Omental fat pad (tissue), 4 donors: ENCODE measurements at places on chromosomes 16 and 17.

DNA sequence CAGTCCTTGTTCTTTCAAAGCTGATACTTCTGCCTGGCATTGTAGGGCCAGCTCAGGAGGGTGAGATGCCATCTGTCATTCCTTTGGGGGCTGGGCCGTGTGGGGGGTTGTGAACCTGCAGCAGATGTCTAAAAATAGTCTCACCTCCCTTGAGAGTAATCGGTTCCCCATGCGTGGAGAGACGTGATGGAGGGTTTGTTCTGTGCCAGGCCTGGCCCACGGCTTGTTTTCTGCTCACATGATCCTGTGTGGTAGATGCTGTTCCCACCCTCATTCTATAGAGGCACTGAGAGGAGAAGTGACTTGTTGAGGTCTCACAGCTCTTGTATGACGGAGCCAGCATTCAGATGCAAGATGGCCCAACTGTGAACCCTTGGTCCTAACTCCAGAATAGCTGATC lies 4.6 kb downstream of the IRF8 start:
- no peak for DNase-seq

GRCh38 chr16:88815901-88816589 lies 4.3 kb upstream of the APRT start:
- no peak for DNase-seq

- no peak for DNase-seq
These were observed 3.4 kb downstream of the SLC16A5 start for GRCh38 chr17:75090871-75091854.

- DNase-seq: no peak
These were observed 4.7 kb upstream of the SLC13A2 start for GRCh38 chr17:28468781-28469180.

DNA sequence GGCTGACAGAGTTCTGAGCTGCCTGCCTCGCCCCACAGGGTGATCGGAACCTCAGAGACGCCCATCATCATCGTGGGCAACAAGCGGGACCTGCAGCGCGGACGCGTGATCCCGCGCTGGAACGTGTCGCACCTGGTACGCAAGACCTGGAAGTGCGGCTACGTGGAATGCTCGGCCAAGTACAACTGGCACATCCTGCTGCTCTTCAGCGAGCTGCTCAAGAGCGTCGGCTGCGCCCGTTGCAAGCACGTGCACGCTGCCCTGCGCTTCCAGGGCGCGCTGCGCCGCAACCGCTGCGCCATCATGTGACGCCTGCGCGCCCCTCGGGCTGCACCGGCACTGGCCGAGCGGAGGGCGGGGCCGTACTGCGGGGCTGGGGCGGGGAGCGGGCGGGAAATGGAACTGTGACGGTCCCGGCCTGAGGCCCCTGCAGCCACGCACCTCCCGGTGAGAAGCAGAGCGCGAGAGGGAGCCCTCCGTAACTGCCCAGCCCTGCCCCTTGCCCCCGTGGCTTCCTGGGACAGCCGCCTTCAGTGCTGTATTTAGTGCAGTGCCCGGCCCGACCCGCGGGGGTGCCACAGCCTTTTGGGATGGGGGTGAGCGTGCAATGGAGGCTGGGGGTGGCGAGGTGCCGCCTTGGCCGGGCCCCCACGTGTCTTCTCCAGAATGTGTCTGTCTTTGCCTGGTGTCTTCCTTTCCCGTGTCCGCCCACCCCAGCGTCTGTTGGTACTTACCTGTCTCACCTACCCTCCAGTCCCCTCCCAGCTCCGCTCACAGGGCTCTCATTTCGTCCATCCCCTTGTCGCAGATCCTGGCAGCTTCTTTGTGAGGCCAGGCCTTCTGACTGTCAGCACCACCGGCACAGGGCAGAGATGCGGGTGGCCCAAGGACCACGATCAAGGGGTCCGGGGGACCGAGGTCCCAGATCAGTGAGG lies 9.8 kb downstream of the RASL10B start:
- no peak for DNase-seq

- peak; percentile 81 for DNase-seq
These were observed 45.6 kb upstream of the HOXB9 start for GRCh38 chr17:48671697-48672171.

GRCh38 chr16:70635336-70636016 lies 10.9 kb upstream of the IL34 start:
- DNase-seq: no peak

GRCh38 chr17:43890240-43890639 lies 17.1 kb downstream of the MPP2 start:
- no peak for DNase-seq

DNA sequence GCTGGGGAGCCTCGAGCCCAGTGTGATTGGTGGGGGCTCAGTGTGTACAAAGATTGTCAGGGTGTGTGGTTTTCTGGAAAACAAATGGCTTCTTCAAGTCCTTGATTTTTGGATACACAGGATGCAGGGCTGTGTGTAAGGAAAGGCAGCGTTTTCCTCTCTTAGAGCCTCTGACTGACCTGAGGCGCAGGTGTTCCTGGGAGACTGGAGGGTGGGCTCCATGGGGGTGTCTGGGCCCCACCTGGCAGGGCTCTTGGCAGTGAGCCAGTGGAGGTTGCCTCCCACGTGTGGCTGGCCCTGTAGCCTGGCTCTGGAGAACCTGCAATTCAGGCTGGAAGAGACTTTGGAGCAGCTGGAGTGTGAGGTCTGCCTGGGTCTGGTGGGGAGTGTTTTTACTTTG lies 5.0 kb downstream of the FOXK2 start:
- DNase-seq: no peak

GRCh38 chr17:7886227-7887037 lies 2.2 kb upstream of the CHD3 start:
- DNase-seq: no peak

GRCh38 chr16:48197294-48197693 lies 41.5 kb upstream of the ABCC12 start:
- no peak for DNase-seq

DNA sequence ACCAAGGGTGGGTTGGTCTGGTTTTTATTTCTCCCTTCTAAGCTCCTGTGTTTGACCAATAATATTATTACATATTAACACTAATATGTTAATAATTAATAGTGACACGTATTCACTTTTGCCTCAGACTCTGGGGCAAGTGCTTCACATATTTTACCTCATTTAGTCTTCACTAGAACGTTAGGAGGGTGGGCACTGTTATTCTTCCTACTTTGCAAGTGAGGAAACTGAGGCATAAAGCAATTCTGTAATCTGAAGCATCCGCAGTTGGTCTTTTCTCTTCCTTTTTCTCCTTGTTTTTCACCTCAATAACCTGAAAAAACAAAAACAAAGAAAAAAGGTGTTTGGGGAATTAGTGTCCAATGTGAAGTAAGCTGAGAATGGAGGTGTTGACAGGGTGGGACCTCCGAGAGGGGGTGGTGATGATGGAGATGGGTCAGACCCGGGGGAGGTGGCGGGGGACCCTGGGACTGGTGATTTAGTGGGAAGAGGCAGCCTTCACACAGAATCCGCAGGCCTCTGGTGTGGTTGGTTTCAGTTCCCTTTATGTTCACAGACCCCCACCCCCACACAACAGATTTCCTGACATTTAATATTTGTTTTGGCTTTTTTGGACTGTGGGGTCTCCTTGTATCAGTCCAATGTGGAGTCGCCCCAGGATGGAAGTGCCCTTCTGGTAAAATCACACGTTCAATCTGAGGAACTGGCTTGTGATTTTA lies 3.7 kb downstream of the CDH1 start:
- DNase-seq: no peak

- DNase-seq: no peak
These were observed 75.2 kb downstream of the WWP2 start for GRCh38 chr16:69837380-69837779.

- DNase-seq: no peak
These were observed 5.7 kb upstream of the CHST4 start for GRCh38 chr16:71520550-71520949.

DNA sequence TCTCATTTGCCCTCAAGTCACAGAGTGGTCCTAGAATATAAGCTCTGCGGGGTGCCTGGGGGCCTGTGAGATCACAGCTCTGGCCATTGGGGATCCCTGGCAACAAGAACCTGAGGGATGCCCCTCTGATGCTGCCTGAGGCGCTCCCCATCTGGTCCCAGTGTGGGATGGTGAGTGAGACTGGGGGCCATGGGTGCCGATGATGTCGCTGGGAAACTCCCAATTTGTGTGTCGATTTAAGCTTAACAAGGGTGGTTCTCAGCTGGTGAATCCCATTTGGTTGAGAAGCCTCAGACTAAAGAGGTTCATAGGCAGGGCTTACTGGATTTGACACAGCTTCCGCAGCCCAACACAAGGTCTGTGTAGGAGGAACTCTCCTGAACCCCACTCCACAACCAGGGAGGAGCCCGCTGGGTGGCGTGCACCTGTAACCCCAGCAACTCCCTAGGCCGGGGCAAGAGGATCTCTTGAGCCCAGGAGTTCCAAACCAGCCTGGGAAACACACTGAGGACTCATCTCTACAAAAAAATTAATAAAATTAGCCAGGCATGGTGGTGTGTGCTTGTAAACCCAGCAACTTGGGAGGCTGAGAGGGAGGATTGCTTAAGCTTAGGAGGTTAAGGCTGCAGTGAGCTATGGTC lies 63.7 kb upstream of the SIAH1 start:
- no peak for DNase-seq

- no peak for DNase-seq
These were observed 35.2 kb upstream of the CBX4 start for GRCh38 chr17:79874329-79874981.

- DNase-seq: no peak
These were observed 3.0 kb upstream of the MTMR4 start for GRCh38 chr17:58517378-58517927.

GRCh38 chr16:2915196-2915929 lies 3.6 kb downstream of the FLYWCH1 start:
- no peak for DNase-seq

DNA sequence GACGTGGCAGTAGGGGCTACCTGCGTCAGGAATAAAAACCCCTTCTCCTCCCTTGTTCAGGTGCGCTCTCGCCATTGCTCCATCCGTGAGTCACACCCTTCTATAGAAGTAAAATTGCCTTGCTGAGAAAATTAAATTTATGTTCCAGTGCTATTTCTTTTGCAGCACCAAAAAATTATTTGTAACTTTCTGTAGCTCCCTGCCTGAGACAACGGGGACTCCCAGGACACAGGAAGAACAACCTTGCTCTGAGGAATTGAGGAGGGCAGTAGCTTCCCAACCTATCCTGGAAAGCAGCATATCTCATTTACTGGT lies 85.4 kb downstream of the EMP2 start:
- no peak for DNase-seq

DNA sequence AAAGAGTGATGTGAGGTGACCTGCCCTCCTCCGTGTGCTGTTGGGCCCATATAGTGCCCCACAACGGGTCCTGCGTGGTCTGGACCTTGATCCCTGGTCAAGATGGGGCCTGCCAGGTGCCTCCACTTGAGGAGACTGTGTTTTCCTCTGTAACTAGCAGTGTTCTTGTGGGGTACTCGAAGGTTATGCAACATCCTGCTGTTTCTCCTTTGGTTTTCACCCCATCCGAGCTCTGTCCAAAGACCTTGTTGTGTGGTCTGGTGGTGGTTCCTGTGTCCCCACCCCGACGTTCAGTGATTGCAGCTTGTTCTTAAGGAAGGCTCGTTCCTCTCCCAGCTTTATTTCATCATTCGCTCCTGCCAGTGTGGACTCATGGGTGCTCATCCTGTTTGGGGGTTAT lies 38.7 kb upstream of the ZNF750 start:
- no peak for DNase-seq

DNA sequence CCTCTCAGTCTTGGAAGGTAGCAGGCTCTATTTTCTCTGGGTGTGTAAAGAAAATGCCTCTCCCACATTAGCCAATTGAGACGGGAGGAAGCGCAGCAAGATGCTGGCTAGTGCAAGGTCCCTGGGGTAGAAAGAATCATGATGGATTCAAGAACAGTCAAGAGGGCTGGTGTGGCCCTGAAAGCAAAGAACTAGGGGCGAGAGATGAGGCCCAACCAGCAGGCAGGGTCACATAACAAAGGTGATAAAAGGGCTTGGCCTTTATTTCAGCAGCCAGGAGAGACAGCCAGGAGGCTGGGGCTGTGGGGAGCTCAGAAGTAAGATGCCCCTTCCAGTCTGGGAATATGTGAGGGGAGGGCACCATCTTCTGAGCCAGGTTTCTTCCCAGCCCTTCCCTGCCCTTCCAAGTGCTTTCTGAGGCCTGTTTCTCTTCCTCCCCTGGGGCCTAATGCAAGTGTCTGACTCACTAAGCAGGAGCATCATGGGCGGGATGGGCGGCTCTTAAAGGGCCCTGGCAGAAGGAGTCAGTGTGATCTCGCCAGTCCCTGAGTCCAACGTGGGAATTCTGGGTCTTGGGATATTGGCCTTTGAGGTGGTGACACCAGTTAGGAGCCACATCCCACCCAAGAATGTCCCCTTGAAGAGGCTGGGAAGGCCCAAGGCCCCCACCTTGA lies 3.9 kb upstream of the NLRC5 start:
- DNase-seq: peak; percentile 54

- DNase-seq: no peak
These were observed 134.8 kb downstream of the FOXL1 start for GRCh38 chr16:86713021-86713631.

DNA sequence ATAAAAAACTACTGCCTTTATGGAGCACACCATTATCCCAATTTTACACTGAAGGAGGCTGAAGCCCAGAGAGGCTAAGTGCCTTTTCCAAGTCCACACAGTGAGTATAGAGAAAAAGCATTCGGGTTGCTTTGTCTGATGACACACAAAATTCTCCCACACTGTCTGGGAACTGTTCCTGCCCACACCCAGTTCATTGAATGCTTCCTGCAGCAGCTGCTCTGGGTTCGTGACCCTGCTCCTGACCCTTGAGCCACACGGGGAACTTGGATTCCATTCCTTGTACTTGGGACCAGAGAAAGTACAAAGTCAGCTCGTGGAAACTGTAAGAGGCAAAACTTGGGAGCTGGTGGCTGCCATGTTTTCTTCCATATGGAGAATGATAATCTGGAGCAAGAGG lies 57.9 kb downstream of the AKAP1 start:
- no peak for DNase-seq

DNA sequence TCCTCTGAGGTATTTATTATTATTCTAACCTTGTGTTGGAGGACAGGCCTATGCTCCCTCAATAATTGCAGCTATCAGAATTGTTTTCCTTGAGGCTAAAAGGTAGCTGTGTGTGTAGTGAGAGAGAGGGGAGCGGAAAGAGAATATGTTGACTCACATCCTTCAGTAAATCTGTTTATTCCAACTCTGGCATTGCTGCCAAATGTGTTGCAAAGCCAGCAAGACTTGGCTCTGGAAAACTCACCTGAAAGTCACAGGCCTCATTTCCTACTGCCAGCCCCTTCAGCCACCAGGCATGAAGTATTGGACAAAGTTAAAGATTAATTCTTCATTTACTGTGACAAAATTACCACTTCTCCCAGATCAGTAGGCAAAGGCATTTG lies 9.6 kb downstream of the CA10 start:
- DNase-seq: no peak
